Stimulated activated CD8-positive, alpha-beta memory T cell treated with anti-CD3 and anti-CD28 coated beads, Interleukin-15, amount 100 ng/mL, for 24 hours (primary cell): ENCODE measurements at places on chromosomes 4 and X.

- no peak for DNase-seq
Measured at GRCh38 chr4:163109967-163110366, 56.7 kb downstream of the NAF1 start.

- DNase-seq, result no peak
Measured at GRCh38 chr4:94011190-94011589, 182.6 kb downstream of the ATOH1 start.

DNA sequence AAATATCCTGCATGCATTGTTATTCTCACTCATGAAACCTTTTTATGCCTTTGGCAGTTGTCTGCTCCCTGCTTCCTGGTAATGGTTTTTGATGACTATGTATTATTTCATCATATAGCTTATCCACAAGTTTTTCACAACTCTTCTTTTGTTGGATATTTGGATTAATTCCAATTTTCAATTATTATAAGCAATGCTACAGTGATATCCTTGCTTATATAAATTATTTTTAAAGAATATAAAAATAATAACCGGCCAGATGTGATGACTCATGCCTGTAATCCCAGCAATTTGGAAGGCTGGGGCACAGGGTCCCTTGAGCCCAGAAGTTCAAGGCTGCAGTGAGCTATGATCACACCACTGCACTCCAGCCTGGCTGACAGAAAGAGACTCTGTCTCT, 47.0 kb downstream of the ASIC5 start:
- DNase-seq, result no peak

GRCh38 chr4:106422766-106423165, 54.2 kb upstream of the GIMD1 start:
- DNase-seq, result no peak

DNA sequence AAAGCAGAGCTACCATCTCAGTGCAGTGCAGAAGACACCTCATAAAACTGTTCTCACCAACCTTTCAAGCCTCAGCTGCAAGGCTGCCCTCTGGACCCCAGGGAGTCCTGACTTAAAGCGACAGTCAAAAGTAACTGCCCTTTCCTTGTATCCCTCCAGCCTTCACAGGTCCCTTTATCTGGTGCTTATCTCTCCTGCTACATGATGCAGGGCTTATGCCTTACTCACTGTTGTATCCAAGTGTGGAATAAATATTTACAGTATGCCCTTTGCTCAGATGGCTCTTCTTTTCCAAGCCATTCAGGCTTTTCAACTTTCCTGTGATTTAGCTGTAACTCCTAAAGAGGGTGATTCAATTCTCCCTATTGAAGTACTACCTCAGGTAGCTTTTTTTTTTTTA, 92.6 kb downstream of the KDR start:
- DNase-seq, result no peak

GRCh38 chr4:162163892-162164759, at the start of gene FSTL5:
Gene FSTL5 (minus strand): TSS chr4:162164000. CDS start chr4:162111396, 52,604 bp downstream.
- no peak for DNase-seq

- no peak for DNase-seq
Measured at GRCh38 chrX:1450361-1451161, 2.1 kb downstream of the ASMTL start.

DNA sequence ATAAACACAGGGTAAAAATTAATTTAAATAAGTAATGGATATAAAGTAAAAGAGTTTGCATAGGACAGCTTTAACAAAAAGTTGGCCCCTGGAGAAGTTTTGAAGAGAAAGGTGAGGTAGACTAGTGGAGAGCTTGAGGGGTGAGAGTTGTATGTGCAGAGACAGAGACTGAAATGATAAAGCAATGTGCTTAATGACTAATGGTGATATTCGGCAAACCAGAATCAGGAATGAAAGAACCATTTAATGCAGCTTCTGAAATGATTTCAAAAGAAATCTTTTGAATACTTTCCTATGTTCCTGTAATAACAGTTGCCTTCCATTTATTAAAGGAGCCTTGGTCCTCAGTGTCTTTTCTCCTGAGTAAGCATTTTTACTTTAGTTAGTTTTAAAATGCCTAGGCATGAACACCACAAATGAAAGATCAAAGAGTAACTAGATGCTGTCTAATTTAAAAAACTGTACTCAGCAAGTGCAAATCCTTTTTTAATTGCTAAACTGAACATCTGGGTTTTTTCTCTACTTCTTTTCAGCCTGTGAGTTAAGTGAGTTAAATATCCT, 28.5 kb downstream of the CAMK2D start:
- DNase-seq, result no peak

DNA sequence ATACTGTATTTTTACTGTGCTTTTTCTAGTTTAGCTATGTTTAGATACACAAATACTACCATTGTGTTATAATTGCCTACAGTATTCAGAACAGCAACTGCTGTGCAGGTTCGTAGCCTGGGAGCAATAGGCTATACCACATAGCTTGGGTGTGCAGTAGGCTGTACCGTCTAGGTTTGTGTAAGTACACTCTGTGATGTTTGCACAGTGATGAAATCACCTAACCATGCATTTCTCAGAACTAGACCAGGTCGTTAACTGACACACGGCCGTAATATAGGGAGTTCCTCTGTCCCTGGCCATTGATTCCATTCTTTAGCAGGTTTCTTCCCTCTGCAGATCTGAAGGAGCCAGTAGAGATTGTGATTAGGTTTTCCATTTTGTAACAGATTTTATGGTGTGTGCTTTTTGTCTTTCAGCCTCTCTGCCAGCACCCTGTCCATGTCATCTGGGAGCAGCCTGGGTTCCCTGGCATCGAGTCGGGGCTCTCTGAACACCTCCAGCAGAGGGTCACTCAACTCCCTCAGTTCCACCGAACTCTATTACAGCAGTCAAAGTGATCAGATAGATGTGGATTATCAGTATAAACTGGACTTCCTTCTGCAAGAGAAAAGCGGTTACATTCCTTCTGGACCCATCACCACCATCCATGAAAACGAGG, 59.5 kb downstream of the CLDN22 start:
- no peak for DNase-seq

GRCh38 chr4:79287718-79288117, 38.1 kb downstream of the NAA11 start:
- DNase-seq, result no peak

GRCh38 chr4:134328741-134329140, 127.2 kb upstream of the PABPC4L start:
- no peak for DNase-seq

- DNase-seq, result no peak
Measured at GRCh38 chrX:110168585-110168984, 149.3 kb downstream of the AMMECR1 start.

DNA sequence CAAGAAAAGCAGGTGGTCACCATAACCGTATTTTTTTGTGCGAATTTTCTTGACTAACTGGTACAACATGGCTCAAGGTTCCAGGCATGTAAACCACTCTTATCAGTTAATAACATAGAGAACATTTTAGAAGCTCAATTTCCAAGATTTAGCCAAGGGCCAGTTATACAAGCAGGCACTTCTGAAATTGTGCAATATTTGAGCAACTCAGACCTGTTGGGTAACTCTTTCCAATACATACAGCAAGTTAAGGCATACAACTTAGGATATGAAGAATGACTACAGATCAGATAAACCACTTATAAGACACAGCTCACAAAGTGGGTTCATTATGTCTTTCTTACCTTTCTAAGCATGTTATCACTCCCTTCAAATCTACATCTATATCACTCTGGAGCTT, 43.9 kb downstream of the ZNF280C start:
- no peak for DNase-seq
